ENCODE measurements at places on chromosomes 3 and 15.

DNA sequence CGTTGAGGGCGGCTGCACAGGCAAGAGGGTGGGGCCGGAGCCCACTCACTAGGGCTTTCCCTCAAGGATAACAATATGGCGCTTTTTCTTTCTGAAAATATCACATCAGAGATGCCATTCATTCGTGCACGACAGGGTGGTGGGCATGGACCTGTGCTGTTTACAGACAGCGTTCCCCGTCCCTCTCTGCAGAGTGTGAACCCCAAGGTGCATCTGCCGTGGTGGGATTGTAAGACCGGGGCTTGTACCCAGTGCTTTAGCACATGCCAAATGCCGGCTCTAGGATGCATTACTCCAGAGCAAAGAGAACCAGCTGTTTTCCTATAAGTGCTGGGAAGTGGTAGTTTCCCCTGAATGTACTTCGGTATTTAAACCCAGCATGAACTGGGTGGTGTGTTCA lies 37.0 kb downstream of the CHDH start:
- no peaks in the 10 kb centered on the region for H3K27me3 ChIP-seq
- H3K36me3 ChIP-seq = no peaks in the 10 kb centered on the region
- H3K27ac ChIP-seq = no peak overlapping the region
- H3K4me1 ChIP-seq = no peaks in the 10 kb centered on the region
- DNase-seq = no peak
- H3K4me3 ChIP-seq = no peak overlapping the region

DNA sequence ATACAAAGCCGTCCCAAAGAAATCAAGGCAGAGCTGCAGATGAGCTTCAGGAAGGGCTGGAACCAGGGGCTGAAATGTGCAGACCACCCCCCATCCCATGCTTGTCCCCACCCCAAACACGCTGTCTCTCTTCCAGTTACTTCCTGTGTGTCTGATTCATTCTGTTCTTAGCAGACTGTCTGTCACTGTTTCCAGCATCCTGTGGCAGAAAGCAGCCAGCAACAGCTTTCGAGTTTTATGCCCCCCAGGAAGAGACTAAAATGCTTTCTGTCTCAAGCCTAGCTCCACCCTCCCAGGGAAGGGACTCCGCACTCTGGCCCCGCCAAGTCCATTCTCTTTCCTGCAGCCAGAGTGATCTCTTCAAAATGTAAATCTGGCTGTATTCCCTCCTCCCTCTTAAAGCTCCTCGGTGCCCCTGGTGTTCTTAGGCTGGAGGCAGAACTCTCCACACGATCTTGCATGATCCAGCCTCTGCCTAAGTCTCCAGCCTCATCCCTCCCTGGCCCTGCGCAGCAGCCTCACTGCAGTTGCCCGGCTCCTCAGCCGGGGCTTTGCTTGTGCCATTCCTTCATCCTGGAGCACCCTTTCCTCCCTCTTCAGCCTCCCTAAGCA lies 41.5 kb downstream of the HRH1 start:
- peak overlapping the region; percentile 30 for H3K27ac ChIP-seq
- no peak overlapping the region for H3K4me3 ChIP-seq
- no peak for DNase-seq
- no peaks in the 10 kb centered on the region for H3K27me3 ChIP-seq
- no peaks in the 10 kb centered on the region for H3K36me3 ChIP-seq

DNA sequence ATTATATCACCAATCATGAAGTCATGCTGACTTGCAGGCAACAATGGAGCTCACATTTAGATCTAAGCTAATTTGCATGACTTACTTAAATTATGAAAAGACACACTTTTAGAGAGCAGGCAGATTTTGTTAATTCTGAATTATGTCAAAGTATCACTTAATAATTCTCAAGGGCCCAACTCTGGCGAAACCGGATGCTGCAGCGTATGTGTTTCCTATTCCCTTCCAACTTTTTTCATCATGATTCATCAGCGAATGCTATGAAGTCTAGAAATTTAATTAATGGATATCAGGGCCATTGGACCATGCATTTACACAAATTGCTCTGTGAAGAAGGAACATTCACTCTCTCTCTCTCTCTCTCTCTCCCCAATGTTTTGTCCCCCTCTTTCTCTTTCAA lies 63.5 kb upstream of the GOLGA8A start:
- peaks cover 6% of the 10 kb centered on the region for H3K4me1 ChIP-seq
- H3K27me3 ChIP-seq = no peaks in the 10 kb centered on the region
- no peaks in the 10 kb centered on the region for H3K36me3 ChIP-seq
- no peak overlapping the region for H3K27ac ChIP-seq

- H3K36me3 ChIP-seq = no peaks in the 10 kb centered on the region
- no peak for DNase-seq
- H3K4me1 ChIP-seq = no peaks in the 10 kb centered on the region
- no peaks in the 10 kb centered on the region for H3K27me3 ChIP-seq
- H3K4me3 ChIP-seq = no peak overlapping the region
Observed at GRCh38 chr3:134998855-134999254, 203.8 kb downstream of the EPHB1 start.

- H3K27me3 ChIP-seq = no peaks in the 10 kb centered on the region
- H3K27ac ChIP-seq = peak overlapping the region; percentile 77
- no peaks in the 10 kb centered on the region for H3K4me1 ChIP-seq
- DNase-seq = no peak
Observed at GRCh38 chr3:182485301-182485700, 308.0 kb upstream of the ATP11B start.

- H3K27ac ChIP-seq = no peak overlapping the region
- no peaks in the 10 kb centered on the region for H3K4me1 ChIP-seq
- DNase-seq = no peak
- H3K27me3 ChIP-seq = no peaks in the 10 kb centered on the region
- H3K4me3 ChIP-seq = no peak overlapping the region
- H3K36me3 ChIP-seq = no peaks in the 10 kb centered on the region
Observed at GRCh38 chr3:116265320-116265695, 180.0 kb downstream of the LSAMP start.

- H3K27me3 ChIP-seq = no peaks in the 10 kb centered on the region
Observed at GRCh38 chr3:136346486-136346885, 96.3 kb downstream of the PCCB start.

- H3K27me3 ChIP-seq = no peaks in the 10 kb centered on the region
- peaks cover 7% of the 10 kb centered on the region for H3K4me1 ChIP-seq
- DNase-seq = no peak
- H3K36me3 ChIP-seq = no peaks in the 10 kb centered on the region
- H3K4me3 ChIP-seq = no peak overlapping the region
Observed at GRCh38 chr3:172285844-172286243, 162.4 kb downstream of the GHSR start.

DNA sequence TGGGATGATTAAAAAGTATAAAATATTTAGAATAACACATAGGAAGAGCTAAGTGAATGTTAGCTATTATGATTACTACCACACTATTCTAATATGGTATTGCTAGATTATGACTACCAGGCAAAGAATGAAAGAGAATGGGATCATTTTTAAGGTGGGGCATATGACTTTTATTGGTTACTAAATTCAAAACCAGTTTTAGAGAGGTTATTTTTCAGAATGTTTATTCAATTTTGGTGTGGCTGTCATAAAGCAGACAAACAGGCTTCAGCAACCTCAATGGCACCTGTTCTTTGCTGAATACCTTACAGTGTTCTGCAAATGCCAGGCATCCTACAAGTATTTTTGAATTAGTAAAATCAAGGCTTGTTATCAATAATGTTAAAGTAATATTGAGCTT lies 12.8 kb downstream of the SPTSSB start:
- no peak for DNase-seq
- H3K27ac ChIP-seq = no peak overlapping the region
- H3K4me1 ChIP-seq = peaks cover 3% of the 10 kb centered on the region
- no peak overlapping the region for H3K4me3 ChIP-seq
- no peaks in the 10 kb centered on the region for H3K27me3 ChIP-seq
- H3K36me3 ChIP-seq = no peaks in the 10 kb centered on the region

- H3K4me1 ChIP-seq = peaks cover 10% of the 10 kb centered on the region
- H3K4me3 ChIP-seq = no peak overlapping the region
- no peak overlapping the region for H3K27ac ChIP-seq
- no peaks in the 10 kb centered on the region for H3K27me3 ChIP-seq
Observed at GRCh38 chr15:70254311-70254869, 156.7 kb upstream of the TLE3 start.

GRCh38 chr3:102179326-102180177 lies 255.3 kb upstream of the ZPLD1 start:
- no peaks in the 10 kb centered on the region for H3K27me3 ChIP-seq
- no peak overlapping the region for H3K4me3 ChIP-seq
- no peak for DNase-seq
- H3K4me1 ChIP-seq = peaks cover 54% of the 10 kb centered on the region
- no peaks in the 10 kb centered on the region for H3K36me3 ChIP-seq

- H3K27ac ChIP-seq = no peak overlapping the region
- no peaks in the 10 kb centered on the region for H3K27me3 ChIP-seq
- no peak for DNase-seq
- H3K4me1 ChIP-seq = no peaks in the 10 kb centered on the region
- H3K4me3 ChIP-seq = no peak overlapping the region
Observed at GRCh38 chr3:13166243-13167063, 93.2 kb upstream of the IQSEC1 start.

- H3K27ac ChIP-seq = no peak overlapping the region
- no peak for DNase-seq
- no peak overlapping the region for H3K4me3 ChIP-seq
- no peaks in the 10 kb centered on the region for H3K36me3 ChIP-seq
Observed at GRCh38 chr3:187983484-187984124, 170.4 kb upstream of the LPP start.

DNA sequence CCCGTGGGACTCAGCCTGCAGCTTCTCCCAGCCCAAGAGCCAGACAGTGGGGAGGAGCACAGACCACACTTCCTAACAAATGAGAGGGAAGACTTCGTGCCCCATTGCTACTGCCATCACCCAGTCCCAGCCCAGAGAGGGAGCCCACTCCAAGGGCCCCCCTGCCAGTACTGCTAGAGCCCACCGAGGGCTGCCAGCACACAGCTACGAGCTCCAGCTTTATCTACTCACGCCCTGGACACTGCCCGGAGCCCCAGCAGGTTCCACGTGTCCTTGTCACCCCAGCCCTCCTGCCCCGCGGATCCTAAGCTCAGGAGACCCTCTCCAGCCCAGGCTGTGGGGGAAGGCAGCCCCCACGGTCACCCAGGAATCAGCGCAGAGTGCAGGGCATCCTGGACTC lies 1.9 kb downstream of the GOLGA8A start:
- H3K36me3 ChIP-seq = no peaks in the 10 kb centered on the region
- no peak overlapping the region for H3K27ac ChIP-seq
- H3K4me3 ChIP-seq = peak overlapping the region; percentile 78
- H3K27me3 ChIP-seq = no peaks in the 10 kb centered on the region

- H3K27me3 ChIP-seq = no peaks in the 10 kb centered on the region
- H3K4me3 ChIP-seq = no peak overlapping the region
- no peak for DNase-seq
- H3K27ac ChIP-seq = no peak overlapping the region
- no peaks in the 10 kb centered on the region for H3K36me3 ChIP-seq
Observed at GRCh38 chr15:37130356-37130755, 30.0 kb upstream of the MEIS2 start.
